ENCODE measurements at places on chromosomes 2 and 18.
A peak's percentile ranks its signal among the peaks of the same experiment; 100 is the strongest.

GRCh38 chr2:233081232-233081730 is 21.1 kb downstream of the INPP5D start:
- DNase-seq = peak; percentile 24

GRCh38 chr2:206474099-206474498 is 30.8 kb downstream of the ADAM23 start:
- DNase-seq = no peak

DNA sequence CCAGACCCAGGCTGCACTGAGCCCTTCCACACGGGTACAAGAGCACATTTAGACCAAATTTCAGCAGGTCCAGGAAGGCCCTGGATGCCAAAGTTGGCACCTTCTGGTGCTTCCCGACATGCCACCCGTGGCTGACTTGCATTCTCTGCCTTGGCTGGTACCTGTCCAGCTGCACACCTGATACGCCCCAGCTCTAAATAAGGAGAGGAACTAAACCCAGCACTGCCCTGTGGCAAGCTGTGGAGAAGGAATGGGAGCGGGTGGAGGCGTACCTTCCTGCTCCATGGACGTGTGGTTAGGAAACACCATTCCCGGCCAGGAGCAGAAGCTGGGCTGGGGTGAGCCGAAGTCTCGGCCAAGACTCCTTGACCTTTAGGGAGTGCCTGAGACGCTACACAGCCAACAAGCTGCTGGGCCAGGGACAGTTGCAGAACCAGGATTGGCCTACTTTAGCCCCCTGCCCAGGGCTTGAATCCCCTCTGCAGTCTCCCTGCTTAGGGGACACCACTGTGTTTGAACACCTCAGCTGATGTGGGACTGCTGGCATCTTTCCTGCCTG is 86.5 kb upstream of the TAF1B start:
- DNase-seq = no peak

DNA sequence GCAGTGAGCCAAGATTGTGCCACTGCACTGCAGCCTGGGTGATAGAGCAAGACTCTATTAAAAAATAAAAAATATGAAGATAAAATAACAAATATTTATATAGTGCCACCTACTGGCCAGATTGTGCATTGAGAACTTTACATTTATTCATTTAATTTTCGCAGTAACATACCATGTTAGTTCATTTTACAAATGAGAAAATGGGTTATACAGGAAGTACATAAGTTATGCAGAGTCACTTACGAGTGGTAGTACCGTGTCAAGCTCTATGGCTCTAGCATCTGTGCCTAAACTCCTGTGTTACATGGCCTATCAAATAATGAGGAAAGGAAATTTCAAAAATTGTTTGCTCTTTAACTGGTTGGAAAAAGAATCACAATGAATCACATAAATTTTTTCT is 27.9 kb downstream of the RIF1 start:
- DNase-seq = no peak

DNA sequence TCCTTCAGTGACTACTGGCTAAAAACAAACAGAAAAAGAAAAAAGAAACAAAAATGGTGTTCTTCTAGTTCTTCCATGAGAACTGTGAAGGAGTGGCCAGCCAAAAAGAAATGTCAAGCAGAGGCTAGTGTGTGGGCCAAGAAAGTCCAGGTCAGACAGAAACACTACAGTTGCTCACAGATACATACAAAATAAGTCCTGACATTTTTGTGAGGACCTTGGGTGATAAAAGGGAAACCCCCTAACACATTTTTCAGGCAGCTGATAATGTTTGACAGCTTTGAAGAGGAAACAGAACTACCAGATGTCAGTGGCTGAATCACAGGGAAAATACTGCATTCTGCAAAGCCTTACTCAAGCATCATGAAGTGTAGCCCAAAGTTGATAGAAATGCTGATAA is 28.1 kb downstream of the ARHGAP25 start:
- DNase-seq = no peak

DNA sequence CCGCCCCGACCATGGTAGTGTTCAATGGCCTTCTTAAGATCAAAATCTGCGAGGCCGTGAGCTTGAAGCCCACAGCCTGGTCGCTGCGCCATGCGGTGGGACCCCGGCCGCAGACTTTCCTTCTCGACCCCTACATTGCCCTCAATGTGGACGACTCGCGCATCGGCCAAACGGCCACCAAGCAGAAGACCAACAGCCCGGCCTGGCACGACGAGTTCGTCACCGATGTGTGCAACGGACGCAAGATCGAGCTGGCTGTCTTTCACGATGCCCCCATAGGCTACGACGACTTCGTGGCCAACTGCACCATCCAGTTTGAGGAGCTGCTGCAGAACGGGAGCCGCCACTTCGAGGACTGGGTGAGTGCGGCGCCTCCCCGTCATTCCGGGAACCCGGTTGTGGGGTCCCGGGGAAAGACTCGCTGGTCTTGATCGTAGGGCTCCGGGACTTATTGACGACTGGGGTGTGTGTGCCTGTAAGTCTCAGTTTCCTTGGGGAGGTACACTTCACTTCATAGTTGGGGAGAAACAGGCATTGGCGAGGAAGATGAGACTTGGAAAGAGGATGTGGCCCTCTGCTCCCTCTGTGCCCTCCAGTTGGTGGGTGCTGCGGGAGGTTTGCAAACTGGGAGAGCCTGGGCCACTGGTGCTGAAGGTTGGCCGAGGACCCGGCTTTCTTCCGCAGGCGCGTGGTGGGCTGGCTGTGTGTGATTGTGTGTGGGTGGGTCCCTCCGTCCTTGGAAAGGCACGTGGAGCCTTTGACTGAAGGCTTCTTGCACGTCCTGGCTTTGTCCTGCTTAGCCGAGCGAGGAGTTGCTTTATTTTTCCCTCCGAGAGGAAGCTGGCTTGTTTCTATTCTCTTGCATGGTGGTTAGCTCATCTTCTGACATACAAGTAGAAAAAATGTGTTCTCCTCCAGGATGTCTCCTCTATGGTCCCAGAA is 886 bp downstream of the PRKCE start:
- peak; percentile 5 for DNase-seq

GRCh38 chr2:18856765-18857164 is 267.4 kb upstream of the NT5C1B start:
- no peak for DNase-seq

GRCh38 chr18:45175511-45175910 is 439.8 kb upstream of the SLC14A2 start:
- no peak for DNase-seq

DNA sequence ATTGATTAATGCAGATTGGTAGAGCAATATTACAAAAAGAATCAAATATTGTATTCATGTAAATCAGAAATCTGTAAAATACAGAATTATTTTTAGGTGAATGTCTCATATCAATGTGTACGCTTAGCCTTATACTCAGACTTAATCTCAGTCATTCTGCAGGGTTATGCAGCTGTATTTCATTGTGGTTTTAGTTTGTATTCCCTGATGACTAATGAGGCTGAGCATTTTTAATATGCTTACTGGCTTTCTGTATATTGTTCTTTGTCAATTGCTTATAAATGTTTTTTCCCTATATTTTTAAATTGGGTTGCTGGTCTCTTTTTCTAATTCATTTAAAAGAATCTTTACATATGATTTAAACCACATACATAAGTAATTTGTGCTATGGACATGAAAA is 50.1 kb downstream of the CDH19 start:
- DNase-seq = no peak

GRCh38 chr18:28766721-28767120 is 589.8 kb upstream of the CDH2 start:
- no peak for DNase-seq

DNA sequence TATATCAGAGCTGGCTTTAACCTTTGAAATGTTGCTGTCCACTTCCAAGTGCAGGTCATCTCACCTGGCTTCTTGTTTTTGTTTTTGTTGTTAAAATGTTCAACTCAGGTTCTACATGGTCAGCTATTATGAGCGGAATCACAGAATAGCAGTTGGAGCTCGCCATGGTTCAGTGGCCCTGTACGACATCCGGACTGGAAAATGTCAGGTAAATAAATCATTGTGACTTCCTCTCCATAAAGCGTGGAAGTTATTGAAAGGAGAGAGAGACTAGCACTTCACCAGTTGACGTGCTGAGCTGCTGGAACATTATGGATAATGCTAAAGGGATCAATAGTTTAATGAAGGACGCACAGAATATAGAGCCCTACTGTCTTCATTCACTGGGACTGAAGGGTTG is 184.6 kb upstream of the BOD1L2 start:
- no peak for DNase-seq

GRCh38 chr2:240932001-240932723 is 26.0 kb downstream of the CROCC2 start:
- no peak for DNase-seq

GRCh38 chr2:207926989-207927300 is 98.4 kb downstream of the PLEKHM3 start:
- no peak for DNase-seq

GRCh38 chr2:159661286-159661685 is 44.9 kb upstream of the BAZ2B start:
- DNase-seq = no peak

- DNase-seq = no peak
These were observed 91.9 kb downstream of the MRO start for GRCh38 chr18:50727721-50728471.

DNA sequence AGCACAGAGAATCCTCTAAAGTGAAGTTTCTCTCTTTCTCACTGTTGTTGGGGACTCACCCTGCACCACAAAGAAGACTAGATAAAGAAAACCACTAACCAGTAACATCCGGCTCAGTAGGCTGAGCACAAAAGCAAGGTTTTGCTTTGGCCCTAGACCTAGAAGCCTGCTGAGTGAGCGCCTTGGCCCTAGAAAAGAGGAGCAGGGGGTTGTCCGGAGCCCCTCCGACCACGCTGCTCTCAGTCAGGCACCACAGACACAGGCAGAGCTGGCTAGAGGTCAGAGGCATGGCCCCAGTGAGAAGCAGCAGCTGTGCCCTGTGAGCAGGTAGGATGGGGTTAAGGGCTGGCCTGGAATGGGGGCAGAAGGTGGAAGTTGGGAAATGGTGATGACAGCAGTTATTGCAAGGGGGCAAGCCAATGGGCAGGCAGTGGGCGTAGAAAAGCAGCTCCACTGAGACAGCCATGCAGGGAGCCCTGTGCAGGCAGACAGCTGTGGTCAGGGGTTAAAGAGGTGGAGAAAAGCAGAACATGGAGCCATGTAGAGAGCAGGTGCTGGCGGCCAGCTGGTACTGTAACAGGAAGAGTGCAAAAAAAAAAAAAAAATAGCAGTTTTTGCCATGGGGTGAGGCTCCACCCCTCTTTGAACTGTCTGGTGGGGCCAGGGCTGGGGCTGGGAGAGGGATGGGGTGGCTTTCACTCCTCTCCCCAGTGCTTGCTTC is 36.9 kb upstream of the SLC14A1 start:
- no peak for DNase-seq

DNA sequence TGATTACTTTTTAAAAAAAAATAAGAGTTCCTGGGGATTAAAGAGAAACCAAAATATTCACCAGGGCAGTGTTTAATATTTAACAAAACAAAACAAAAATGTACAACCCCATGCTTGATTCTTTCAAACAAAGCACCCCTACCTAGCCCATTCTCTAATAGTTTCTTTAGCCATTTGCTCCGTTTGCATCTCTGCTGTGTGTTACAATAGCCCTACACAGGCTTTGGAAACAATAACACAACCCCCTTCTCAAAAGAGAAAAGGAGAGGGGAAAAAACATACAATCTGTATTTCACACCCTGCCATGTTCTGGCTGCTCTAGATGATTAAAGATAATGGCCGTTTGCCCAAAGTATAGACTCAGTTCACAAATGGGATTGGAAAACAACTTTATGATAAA is 302.9 kb downstream of the CPS1 start:
- no peak for DNase-seq

DNA sequence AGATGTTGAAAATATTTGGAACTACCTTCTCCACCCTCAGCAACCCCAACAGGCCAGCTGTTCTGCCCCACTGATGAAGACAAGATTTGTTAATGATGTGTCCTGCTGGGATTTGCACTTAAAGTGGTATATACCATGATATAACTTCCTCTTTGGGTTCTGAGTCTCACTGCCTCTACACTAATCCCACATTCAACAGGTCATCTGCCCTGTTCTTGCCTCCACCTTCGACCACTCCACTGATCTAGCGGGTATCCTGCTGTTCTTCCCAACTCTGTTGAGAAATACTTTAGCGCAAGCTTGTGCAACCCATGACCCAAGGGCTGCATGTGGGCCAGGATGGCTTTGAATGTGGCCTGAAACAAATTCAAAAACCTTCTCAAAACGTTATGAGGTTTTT is 72.7 kb downstream of the LRP1B start:
- DNase-seq = no peak

- no peak for DNase-seq
These were observed 275.0 kb upstream of the KYNU start for GRCh38 chr2:142602418-142602989.

DNA sequence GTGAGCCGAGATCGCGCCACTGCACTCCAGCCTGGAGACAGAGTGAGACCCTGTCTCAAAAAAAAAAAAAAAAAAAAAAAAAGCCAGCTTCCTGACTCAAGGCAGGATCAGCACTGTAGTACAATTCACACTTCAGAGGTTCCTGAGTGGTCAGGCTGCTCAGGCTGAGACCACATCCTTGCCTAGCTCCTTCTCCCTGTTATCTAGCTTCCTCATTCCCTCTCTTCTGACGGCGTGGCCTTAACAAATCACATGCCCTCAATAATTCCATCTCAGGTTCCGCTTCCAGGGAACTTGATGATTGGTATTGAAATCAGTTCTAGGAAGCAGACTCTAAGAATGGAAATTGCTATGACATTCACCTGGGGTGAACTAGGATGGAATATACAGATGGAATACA is 29.8 kb upstream of the KDM3A start:
- DNase-seq = no peak

DNA sequence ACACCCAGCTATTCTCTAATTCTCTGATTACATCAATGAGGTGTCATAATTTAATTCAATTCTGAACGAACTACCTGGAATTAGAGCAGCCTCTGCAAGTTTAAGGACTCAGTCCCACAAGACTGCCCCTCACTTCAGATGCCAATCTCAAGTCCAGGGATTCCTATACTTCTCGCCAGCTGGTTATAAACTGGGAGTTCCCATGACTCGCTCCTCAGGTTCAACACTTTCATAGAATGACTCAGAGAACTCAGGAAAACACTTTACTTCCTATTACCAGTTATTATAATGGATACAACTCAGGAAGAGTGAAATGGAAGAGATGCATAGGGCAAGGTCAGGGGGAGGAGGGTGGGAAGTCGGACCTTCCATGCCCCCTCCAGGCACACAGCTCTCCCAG is 112.3 kb upstream of the ATP5MC3 start:
- DNase-seq = no peak

GRCh38 chr18:10776493-10776892 is 250.7 kb downstream of the NAPG start:
- DNase-seq = no peak

- no peak for DNase-seq
These were observed 90.5 kb upstream of the MAPK4 start for GRCh38 chr18:50469380-50469781.

- no peak for DNase-seq
These were observed 1.7 kb downstream of the RNU4ATAC start for GRCh38 chr2:121532347-121532766.

GRCh38 chr2:216711348-216711747 is 16.0 kb upstream of the IGFBP5 start:
- DNase-seq = no peak

- no peak for DNase-seq
These were observed 21.0 kb upstream of the SANBR start for GRCh38 chr2:61044636-61045035.

All from midbrain (tissue), 1 donor.